WERI-Rb-1 (cell line): ENCODE measurements at places on chromosomes 4 and X.

GRCh38 chrX:154717824-154718223 lies 33.1 kb downstream of the GAB3 start:
- DNase-seq: no peak

- no peak for DNase-seq
These were observed 151.1 kb downstream of the CFAP299 start for GRCh38 chr4:80486603-80487002.

DNA sequence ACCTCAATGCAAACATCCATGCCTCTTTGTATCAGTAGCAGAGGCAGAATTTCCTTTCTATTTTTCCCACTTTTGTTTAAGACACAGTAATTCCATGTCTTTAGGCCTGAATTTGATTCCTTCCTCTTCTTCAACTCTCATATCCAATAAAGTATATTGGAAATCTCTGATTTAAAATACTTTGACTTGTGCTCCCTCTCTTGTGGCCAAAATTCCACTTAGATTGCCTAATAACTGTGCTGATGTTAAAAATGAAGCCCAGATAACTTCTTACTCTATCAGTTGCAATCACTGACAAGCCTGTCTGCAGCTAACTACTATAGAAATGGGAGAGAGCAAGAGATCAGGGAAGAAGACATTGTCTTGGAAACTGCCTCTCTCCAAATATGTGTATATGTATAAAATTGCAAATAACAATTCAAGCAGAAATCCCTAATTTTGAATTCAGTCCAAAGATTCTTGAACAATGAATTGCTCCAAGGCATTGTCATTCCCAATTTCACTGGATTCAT lies 163.5 kb upstream of the SPIN4 start:
- DNase-seq: no peak

- no peak for DNase-seq
These were observed 222.4 kb downstream of the ANTXR2 start for GRCh38 chr4:79850626-79851025.

- no peak for DNase-seq
These were observed 47.0 kb upstream of the MAN2B2 start for GRCh38 chr4:6527683-6528595.

DNA sequence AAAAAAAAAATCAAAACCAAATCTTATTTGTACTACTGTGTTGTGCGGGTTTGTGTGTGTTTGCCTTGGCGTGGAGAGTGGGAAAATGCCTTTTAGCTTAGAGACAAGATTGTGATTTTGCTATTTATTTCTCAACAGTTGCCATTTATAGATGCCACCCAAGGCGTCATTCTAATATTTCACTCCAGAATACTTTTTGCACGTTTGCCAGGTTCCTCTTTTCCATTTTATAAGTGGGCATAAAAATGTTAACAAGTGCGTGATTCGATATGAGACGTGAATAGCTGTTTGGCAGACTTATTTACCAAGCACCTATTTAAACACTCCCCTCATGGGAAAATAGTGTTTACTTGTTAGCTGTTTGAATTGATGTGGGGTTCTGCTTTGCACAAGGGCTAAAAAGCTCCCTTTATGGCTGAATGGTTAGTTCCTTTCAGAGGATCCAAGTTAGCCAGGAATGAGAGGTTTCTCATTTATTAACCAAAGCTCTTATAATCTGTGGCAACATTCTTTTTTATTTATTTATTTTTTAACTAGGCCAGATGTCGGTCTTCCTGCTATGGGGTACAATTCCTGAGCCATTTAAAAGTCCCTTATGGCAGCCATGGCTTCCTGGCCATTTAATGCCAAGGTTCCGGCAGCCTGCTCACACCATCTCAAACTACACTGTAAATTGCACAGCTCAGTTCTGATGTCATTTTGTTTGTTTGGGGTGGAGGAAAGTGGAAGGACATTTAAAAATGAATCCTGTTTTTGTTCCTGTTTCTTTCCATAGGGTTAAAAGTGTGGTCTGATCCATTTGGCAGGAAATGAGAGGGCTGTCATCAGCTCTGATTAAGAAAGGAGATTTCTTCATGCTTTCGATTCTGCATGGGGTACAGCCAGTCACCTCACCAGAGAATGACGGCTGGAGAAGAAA lies 14.6 kb downstream of the SMIM20 start:
- DNase-seq: no peak

GRCh38 chr4:32519060-32519459 lies 1798.9 kb downstream of the PCDH7 start:
- no peak for DNase-seq

DNA sequence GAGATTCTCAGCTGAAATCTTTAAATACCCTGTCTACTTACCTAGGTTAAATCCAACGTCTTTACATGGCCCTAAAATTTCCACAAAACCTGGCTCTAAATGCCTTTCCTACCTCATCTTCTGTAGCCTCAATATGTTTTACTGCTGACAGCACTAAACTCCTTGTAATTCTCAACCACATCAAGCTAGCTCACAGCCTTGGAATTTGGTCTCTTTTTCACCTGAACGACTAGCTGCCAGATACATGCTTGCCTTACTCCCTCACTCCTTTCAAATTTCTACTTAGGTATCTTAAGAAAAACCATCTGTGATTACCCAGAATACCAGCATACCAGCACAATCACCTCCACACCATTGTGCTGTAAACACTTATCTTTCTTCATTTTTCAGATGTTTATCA lies 635.6 kb upstream of the PCDH10 start:
- no peak for DNase-seq

DNA sequence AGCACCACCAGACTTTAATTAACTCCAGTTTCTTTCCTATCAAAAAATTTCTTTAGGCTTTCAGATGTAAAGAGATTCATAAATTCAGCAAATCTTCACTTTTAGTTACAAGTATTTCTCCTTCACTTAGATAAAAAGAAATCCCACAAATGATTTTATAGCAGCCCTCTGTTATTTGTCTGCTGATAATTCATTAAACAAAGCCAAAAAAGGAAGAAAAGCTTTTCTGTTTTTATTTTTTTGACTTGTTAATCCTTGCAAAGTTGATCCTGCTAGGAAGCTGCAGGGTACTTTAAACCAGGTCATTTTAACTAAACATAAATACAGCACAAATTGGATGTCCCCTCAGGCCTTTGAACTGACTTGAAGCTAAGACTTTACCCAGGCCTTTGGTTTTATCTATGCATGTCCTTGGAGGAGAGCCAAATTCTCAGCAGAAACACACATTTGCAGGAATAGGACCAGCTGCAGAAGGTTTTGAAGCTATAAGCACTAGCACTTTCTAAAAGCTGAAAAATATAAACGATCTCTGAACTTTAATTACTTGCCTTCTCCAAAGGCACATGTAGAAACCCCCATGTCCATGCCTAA lies 57.5 kb downstream of the PCDH18 start:
- DNase-seq: no peak

DNA sequence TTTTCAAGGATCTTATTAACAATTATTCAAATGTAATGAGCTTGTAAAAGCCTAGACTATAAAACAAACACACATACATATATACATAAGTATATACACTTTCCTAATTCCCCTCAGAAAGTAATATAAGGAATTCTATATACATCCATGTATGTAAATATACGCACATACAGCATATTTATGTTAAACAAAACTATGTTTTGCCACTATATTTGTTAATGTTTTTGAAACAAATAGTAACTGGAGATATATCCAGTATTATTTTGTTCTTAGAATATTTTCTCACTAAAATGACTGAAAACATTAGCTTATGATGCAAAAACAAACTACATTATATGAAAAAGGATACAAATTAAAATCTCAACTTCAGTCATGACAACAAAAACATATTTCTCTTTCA lies 85.1 kb downstream of the FBXO8 start:
- DNase-seq: no peak

GRCh38 chr4:13452927-13453579 lies 31.1 kb downstream of the RAB28 start:
- DNase-seq: no peak

DNA sequence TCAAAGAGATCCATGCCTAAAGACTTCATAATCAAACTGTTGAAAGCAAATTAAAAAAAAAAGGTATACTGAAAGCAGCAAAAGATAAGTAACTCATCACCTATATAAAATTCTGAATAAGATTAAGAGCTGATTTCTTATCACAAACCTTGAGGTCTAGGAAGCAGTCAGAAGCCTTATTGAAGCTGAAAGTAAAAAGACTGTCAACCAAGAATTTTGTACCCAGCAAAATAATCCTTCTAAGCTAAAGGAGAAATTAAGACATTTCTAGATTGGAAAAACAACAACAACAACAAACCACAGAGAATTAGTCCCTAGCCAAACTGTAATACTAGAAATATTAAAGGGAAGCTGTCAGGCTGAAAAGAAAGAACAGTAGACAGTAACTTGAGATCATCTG lies 622.9 kb downstream of the PCDH7 start:
- no peak for DNase-seq

DNA sequence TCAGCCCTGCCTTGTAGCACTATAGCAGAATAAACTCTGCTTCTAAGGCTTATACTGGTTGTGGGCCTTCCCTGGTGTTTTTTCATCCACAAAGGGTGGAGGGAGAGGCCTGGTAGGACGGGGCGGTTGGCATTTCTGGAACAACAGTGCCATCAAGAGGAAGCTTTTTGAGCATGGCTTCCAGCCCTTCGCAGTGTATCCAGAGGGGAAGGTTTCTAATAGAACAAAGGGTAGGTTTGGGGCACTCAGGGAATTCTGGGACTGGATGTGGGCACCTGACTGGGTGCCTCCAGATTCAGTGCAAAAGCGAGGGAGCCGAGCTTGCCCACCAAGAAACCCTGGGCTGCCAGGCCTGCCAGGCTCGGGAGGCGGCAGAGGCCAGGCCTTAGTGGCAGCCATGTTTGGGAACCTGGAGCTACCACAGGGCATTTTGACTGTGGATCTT lies 229.6 kb upstream of the AGTR2 start:
- peak; percentile 94 for DNase-seq

DNA sequence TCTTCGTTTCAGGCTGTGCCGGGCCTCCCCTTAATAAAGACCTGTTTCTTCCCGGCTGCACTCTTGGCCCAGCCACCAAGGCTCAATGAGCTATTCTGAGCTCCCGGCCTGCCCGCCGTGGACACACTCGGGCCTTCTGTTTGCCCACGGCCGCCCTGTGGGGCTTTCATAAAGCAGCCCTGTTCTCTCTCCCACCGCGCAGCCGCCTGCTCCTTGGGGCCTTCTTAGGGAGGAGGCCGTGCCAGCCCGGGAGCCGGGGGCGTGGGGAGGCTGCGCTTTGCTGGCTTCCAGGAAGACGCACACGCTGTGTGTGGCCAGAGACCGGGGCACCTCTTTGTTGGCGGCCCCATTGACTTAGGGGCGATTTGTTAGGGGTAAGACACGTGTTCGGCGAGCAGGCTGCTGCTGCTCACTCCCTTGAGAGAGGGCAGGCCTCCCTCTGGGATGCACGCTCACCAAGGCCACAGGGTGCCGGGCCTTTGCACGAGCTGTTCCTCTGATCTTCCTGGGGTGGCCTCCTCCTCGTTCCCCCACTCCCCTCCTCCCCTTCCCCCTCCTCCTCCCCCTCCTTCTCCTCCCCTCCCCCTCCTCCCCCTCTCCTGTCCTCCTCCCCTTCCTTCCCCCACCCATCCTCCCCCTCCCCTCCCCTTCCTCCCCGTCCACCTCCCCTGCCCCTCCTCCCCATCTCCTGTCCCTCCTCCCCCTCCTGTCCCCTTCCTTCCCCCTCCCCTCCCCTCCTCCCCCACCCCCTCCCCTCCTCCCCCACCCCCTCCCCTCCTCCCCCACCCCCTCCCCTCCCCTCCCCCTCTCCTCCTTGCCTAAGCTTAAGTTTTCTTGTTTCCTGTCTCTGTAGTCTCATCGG lies 11.3 kb downstream of the BLOC1S4 start:
- DNase-seq: no peak

DNA sequence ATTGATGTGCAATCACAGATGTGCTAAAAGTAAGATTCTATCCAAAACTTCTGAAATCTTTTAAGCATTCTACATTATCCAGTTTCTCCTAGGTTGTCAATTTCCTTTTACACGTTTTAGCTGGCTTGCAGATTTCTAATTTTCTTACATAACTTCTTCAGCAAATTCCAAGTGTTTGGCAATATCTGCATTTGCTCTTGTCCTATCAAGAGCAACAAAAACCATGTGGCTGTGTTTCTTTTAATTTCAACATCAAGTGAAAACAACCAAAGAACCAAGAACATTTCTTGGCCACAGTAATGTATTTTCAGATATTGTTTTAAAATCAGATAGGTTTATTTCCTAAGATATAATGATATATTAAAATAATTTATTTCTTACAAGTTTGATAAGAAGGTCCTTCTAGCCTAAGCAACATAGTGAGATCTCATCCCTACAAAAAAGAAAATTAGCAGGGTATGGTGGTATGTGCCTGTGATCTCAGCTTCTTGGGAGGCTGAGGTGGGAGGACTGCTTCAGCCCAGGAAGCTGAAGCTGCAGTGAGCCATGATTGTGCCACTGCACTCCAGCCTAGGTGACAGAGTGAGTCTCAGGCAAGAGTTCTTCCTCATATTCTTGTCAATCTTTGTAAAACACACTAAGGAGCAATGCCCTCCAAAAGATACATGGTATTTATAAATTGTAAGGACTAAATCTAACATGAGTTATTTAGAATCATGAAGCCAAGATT lies 131.4 kb upstream of the NAP1L5 start:
- no peak for DNase-seq
